ENCODE measurements at places on chromosomes 7 and 10. TPM values are rescaled to one million over a fixed set of nuclear protein-coding genes. Genes with fewer than 3 reads are reported as not detected.

DNA sequence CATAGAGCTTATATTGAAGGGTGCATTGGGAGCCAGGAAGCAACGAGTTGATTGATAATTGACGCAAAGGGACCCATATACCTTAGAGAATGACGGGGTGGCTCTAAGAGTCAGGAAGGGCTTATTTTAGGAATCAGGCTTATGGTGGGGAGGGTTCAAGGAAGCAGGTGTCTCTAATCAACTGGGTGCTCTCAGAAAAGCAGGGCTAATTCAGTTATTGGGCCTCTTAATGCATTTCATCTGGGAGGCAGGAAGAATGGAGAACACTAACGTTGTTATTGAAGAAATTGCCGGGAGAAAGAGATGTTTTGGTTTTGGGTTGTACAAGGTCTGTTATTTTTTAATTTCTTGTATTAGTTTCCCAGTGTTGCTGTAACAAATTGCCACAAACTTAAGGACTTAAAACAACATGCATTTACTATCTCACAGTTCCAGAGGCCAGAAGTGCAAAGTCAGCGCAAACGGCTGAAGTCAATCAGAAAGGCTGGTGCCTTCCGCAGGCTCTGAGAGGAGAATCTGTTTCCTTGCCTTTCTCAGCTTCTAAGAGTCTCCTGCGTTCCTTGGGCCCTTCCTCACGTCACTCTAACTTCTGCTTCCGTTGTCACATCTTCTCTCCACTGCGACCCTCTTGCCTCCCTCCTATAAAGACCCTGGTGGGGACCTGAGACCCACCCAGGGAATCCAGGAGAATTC is 328.4 kb upstream of the C7orf33 start:
- DNase-seq = no peak

GRCh38 chr10:77461636-77462296 is 175.8 kb downstream of the KCNMA1 start:
- DNase-seq = no peak

DNA sequence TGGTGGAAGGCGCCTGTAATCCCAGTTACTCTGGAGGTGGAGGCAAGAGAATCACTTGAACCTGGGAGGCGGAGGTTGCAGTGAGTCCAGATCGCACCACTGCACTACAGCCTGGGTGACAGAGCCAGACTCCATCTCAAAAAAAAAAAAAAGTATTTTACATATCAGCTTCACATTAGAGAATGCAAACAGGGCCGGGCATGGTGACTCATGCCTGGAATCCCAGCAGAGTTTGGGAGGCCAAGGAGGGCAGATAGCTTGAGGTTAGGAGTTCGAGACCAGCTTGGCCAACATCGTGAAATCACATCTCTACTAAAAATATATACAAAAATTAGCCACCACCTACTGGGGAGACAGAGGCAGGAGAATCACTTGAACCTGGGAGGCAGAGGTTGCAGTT is 31.6 kb downstream of the USP54 start:
- DNase-seq = no peak

Gene SLC18A3
- polyA plus RNA-seq = not detected

DNA sequence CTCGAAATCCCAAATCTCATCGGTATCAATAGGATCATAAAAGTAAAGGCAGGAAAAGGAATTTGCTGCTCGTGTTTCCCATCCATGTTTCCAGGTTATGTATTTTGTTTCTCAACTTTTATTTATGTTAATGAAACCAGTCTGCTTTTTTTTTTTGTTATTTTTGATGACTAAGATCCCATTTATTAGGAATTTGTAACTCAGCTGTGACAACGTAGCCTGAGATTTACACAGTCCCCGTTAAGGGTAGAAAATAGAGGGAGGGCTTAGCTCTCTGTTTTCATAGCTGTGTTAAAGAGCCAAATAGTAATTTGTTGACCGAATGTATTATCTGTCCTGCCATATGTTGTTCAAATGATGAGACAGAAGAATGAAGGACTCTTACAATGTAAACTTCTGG is 164.0 kb downstream of the MGMT start:
- no peak for DNase-seq

DNA sequence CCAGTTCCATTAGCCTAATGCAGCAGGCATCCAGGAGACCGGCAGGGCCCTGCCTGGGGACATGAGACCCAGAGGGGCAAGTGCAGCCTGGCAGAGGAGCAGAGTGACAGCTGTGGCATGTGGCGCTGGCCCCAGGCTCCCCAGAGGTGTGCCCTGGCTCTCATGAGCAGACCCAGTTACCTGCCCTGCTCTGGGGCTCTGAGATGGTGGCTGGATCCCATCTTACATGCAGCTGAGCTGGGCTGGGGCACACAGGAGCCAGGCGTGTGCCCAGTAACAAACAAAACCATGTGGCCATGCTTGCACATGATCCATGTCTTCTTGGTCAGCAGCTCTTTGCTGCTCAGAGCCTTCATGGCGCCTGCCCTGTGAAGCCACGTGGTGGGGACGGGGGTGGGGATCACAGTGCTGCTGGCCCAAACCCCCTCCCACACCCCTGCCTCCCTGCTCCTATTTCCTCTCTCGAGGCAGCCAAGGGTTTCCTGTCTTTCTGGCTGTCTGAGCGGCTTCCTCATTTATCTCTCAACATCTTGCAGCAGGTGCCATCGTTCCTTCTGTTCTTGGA is 40.3 kb upstream of the GTF2I start:
- DNase-seq = no peak

- DNase-seq = no peak
Observed at GRCh38 chr10:105494303-105494702, 853.2 kb downstream of the SORCS3 start.

- DNase-seq = no peak
Observed at GRCh38 chr7:28292834-28293526, 112.4 kb upstream of the JAZF1 start.

DNA sequence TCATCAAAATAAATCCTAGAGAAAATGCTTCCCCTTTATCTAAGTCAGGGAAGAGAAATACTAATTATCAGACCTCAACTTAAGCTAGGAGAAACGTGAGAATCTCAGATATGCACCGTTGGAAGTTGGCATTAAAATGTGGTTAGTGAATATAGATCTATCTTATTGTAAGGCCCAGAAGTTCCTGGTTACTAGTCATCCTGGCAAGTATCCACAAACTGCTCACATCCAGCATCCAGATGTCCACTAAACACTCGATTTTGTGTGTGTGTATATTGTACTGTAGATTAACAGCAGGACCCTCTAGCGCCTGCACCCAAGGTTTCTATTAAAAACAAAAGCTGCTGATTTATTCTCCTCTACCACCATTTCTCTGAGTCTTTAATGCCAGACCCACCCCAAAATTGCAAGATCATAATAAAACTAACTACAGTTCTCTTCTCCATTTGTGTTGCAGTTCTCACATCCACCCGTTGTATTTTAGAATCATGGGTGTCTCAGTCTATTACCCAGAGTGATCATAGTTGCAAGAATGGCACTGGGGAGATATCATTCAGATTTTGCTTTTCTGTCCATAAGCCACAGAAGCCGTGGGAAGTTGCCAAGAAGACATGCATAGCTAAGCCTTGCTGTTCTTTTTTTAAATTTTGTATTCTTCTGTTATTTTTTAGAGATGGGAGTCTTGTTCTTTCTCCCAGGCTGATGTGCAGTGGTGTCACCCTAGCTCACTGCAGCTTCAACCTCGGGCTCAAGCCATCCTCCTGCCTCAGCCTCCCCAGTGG is 165.4 kb downstream of the KIAA1217 start:
- no peak for DNase-seq

Gene CTAGE8
- 7.7 TPM for polyA plus RNA-seq

DNA sequence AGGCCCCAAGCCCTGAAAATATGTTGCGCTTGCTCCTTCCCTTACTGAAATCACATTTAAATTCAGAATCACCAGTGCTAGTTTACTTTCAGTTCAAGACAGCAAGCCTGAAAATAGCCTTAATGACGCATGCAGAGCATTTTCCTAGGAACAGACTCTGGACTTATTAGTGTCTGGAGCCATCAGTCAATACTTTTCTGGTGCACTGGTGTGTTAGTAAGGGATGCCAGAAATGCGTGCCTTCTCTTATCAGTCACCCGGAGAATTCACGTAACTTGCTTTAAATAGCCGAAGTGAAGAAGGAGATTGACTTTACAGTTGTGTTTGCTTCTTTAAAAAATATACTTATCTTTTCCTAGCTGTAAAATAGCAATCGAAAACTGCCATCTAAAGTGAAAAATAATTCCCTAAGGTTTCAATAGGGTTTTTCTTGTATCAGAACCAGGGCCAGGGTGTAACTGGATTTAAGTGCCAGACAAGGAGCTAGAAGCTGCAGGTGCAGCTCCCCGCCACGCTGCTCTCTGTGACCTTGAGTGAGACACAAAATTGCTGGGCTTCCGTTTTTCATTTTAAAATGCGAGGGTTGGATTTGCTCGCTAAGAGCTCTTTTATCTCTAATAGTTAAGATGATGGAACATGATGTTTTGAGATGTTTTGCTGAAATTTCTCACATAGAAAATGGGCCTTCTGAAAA is 177.8 kb downstream of the NSUN6 start:
- no peak for DNase-seq

DNA sequence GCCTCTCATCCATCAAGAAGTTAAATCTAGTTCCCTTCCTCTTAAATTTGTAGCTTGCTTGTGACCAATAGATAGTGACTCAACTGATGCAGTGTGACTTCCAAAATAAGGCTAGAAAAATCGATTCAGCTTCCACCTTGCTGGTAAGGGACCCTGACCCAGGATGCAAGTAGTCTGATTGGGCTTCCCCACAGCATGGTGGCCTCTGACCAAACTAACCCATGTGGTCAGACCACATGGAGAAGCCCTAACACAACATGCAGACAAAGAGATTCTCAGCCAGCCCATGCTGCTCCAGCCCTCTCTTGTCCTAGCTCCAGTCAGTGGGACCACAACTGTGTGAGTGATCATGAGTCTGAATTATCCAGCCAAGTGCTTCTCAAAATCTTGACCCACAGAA is 710.8 kb downstream of the MAGI2 start:
- DNase-seq = no peak

All from right renal cortex interstitium (tissue), 3 donors.